ENCODE measurements at places on chromosomes 16 and 17. TPM values are rescaled to one million over a fixed set of nuclear protein-coding genes. Genes with fewer than 3 reads are reported as not detected.

GRCh38 chr16:4176906-4177417, 60.7 kb upstream of the ADCY9 start:
- no peak for DNase-seq
- peak overlapping the region; percentile 48 for H3K27ac ChIP-seq
- no peaks in the 10 kb centered on the region for H3K4me1 ChIP-seq
- H3K27me3 ChIP-seq: no peaks in the 10 kb centered on the region

DNA sequence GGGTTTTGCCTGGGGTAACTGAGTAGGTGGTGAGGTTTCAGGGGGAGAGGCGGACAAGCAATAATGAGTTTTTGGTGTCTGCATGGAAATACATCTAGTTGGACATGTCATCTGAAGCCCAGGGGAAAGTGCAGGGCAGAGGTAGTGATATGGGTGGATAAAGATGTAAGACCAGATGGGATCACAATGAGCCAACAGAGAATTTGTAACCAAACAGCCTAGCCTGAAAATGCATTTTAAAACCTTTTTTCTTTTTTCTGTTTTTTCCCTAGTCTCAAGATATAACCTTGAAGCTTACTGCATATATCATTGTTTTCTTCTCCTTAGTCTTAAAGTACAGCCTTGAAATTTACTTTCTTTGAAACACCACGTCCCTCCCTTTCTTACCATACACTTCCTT, 3.7 kb upstream of the ZNF19 start:
- no peaks in the 10 kb centered on the region for H3K4me1 ChIP-seq
- H3K27me3 ChIP-seq: no peaks in the 10 kb centered on the region
- no peaks in the 10 kb centered on the region for H3K36me3 ChIP-seq
- DNase-seq: no peak
- H3K4me3 ChIP-seq: no peak overlapping the region
- H3K27ac ChIP-seq: no peak overlapping the region

- no peak overlapping the region for H3K27ac ChIP-seq
- H3K27me3 ChIP-seq: no peaks in the 10 kb centered on the region
- no peaks in the 10 kb centered on the region for H3K36me3 ChIP-seq
- DNase-seq: no peak
- no peak overlapping the region for H3K4me3 ChIP-seq
Observed at GRCh38 chr17:35377706-35378105, 4.3 kb upstream of the SLFN11 start.

- DNase-seq: no peak
- H3K27ac ChIP-seq: no peak overlapping the region
- no peak overlapping the region for H3K4me3 ChIP-seq
- H3K36me3 ChIP-seq: no peaks in the 10 kb centered on the region
- no peaks in the 10 kb centered on the region for H3K27me3 ChIP-seq
- no peaks in the 10 kb centered on the region for H3K4me1 ChIP-seq
Observed at GRCh38 chr17:47701608-47702007, 7.6 kb downstream of the TBKBP1 start.

DNA sequence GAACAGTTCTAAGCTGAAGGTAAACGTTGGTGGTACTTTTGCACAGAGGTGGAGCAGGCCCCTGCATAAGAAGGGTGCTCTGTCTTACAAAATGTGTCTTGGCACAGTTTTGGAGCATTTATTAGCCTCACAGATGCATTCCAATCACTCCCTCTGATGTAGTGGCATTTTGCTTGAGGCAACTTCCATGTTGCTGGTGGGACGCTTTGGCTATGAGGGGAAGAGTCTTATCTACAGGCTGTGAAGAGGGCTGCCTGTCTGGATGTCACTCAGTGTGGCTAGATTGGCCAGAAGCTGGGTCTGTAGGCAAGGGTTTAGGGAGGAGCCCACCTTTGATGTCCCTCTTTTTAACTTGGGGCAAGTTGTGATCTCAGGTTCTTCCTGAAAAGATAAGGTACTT, 2.6 kb upstream of the RARA start:
- peak overlapping the region; percentile 97 for H3K27ac ChIP-seq
- no peak for DNase-seq

DNA sequence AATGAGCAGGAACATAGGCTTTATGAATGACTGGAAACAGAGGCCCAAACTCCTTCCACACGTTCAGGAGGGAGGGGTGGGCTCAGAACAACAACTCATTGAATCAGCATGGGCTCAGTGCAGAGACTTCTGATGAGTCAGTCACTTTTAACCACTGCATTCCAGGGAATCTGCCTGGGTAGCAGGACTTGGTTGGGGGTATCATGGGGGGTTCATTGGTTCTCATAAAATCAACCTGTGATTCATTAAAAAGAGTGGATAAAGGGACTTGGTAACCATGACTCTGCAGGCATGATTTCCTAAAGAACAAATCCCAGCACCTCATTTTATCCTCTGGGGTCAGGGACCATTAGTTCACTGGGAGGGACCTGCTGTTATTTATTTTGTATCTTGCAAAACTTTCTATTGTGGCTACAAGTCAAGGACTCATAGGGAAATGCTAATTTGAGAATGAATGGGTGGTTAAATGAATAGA, 13.8 kb downstream of the ITGB3 start:
- DNase-seq: no peak
- no peaks in the 10 kb centered on the region for H3K36me3 ChIP-seq
- H3K27ac ChIP-seq: peak overlapping the region; percentile 73
- no peaks in the 10 kb centered on the region for H3K27me3 ChIP-seq
- H3K4me1 ChIP-seq: no peaks in the 10 kb centered on the region

GRCh38 chr17:44307387-44308186, 814 bp upstream of the RUNDC3A start:
- H3K4me1 ChIP-seq: peaks cover 6% of the 10 kb centered on the region
- H3K36me3 ChIP-seq: no peaks in the 10 kb centered on the region
- peak overlapping the region; percentile 50 for H3K4me3 ChIP-seq
- peaks cover 3% of the 10 kb centered on the region for H3K27me3 ChIP-seq

- no peak for DNase-seq
- H3K4me3 ChIP-seq: no peak overlapping the region
- no peaks in the 10 kb centered on the region for H3K4me1 ChIP-seq
- H3K36me3 ChIP-seq: no peaks in the 10 kb centered on the region
- peaks cover 5% of the 10 kb centered on the region for H3K27me3 ChIP-seq
Observed at GRCh38 chr16:24062270-24062817, 193.8 kb upstream of the CACNG3 start.

GRCh38 chr16:609316-609715, 19.4 kb downstream of the RAB40C start:
- no peak overlapping the region for H3K4me3 ChIP-seq
- DNase-seq: no peak
- no peaks in the 10 kb centered on the region for H3K36me3 ChIP-seq

GRCh38 chr16:55503726-55504550, 4.9 kb upstream of the LPCAT2 start:
- no peaks in the 10 kb centered on the region for H3K27me3 ChIP-seq
- no peak for DNase-seq
- peaks cover 14% of the 10 kb centered on the region for H3K4me1 ChIP-seq
- no peaks in the 10 kb centered on the region for H3K36me3 ChIP-seq
- no peak overlapping the region for H3K27ac ChIP-seq

DNA sequence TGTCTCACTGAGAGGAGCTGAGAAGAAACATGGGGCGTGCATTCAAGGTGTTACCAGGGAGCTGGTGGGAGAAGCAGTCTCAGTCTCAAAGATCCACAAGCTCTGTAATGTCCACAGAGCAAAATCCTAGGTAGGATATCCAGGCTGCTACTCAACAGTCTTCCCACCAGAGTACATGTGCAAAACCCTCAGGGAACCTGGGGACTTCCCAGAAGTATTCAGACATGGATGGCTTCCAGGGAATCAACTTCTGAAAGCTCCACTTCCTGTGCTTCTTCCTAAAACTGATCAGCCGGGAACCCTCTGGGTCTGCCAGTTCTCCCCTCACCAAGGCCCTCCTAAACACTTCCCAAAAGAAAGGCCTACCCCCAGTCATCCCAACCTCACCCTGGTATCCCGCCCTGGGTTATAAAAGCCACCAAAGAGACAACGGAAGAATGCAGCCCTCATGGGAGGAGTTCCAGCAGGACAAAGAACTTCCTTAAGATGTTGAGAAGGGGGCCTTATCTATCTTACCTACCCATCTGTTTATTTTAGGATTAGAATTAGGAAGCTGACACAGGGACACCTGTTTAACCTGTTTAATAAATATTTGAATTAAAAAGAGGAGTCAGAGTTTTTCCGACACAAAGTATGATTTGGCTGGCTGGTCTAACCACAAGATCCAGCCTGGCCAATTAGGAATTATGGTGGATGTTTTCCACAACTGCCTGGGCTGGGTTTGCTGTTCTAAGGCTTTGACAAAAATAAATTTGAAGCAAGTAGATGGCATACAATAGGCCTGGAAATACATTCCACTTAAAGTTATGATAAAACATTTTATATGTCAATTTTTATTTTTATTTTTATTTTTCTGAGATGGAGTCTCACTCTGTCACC, 37.0 kb downstream of the CUEDC1 start:
- peak overlapping the region; percentile 63 for H3K27ac ChIP-seq
- peaks cover 16% of the 10 kb centered on the region for H3K4me1 ChIP-seq
- no peaks in the 10 kb centered on the region for H3K27me3 ChIP-seq
- no peaks in the 10 kb centered on the region for H3K36me3 ChIP-seq
- DNase-seq: no peak

- no peak overlapping the region for H3K4me3 ChIP-seq
- no peaks in the 10 kb centered on the region for H3K27me3 ChIP-seq
- no peak for DNase-seq
- H3K4me1 ChIP-seq: peaks cover 7% of the 10 kb centered on the region
Observed at GRCh38 chr16:70520612-70521297, 2.6 kb downstream of the COG4 start.

- H3K4me3 ChIP-seq: no peak overlapping the region
- no peaks in the 10 kb centered on the region for H3K27me3 ChIP-seq
- no peaks in the 10 kb centered on the region for H3K4me1 ChIP-seq
- H3K27ac ChIP-seq: peak overlapping the region; percentile 60
Observed at GRCh38 chr16:88352261-88353200, 30.2 kb upstream of the ZNF469 start.

GRCh38 chr17:17044846-17045561, 2.7 kb downstream of the MPRIP start:
- peaks cover 7% of the 10 kb centered on the region for H3K4me1 ChIP-seq
- DNase-seq: no peak
- H3K27ac ChIP-seq: peak overlapping the region; percentile 84
- H3K4me3 ChIP-seq: peak overlapping the region; percentile 1
- H3K36me3 ChIP-seq: no peaks in the 10 kb centered on the region

DNA sequence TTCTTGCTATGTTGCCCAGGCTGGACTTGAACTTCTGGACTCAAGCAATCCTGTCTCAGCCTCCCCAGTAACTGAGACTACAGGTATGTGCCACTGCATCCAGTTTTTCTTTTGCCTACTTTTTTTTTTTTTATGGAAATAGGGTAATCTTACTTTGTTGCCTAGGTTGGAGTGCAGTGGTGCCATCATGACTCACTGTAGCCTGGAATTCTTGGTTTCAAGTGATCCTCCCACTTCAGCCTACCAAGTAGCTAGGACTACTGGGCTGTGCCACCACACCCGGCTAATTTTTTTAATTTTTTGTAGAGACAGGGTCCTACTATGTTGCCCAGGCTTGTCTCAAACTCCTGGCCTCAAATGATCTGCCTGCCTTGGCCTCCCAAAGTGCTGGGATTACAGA, 10.0 kb downstream of the LRRC36 start:
- no peaks in the 10 kb centered on the region for H3K36me3 ChIP-seq
- H3K27me3 ChIP-seq: no peaks in the 10 kb centered on the region
- no peak for DNase-seq
- H3K27ac ChIP-seq: no peak overlapping the region
- no peak overlapping the region for H3K4me3 ChIP-seq
- H3K4me1 ChIP-seq: no peaks in the 10 kb centered on the region

DNA sequence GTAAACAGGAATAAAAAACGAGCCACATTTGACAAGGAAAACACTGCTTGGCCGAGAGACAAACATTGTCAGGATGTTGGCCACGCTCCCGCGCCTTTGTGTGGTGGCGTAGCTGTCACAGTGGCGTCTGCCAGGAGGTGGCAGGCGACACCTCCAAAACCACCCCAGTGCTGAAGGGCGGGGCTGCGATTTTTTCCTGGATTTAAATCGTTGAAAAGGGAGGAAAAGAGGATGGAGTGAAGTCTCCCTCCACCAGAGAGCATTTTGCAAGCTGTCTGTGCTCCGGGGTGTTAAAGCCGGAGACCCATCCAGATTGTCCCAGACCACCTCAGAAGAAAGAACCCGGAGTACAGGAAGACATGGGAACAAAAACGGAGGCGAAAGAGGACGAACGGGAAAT, 12.7 kb downstream of the MRM3 start:
- H3K4me1 ChIP-seq: no peaks in the 10 kb centered on the region

DNA sequence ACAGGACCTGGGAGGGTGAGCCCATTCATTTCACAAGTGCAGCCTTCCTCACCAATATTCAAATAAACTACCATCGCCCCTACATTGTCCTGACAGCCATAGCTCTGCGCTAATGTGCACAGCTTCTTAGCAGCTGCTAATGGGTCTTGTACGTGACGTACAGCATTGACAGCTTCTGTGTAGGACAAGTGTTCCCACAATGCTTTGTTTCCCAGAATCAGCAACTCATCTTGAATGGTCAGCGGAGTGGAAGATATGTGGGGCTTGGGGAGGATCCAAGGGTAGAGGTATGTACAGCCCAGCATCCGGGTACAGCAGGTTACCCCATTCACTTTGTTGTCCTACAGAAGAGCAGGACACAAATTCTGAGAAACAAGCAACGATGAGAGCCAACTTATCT, 23.7 kb downstream of the MARVELD3 start:
- no peak overlapping the region for H3K4me3 ChIP-seq
- H3K27me3 ChIP-seq: no peaks in the 10 kb centered on the region
- no peaks in the 10 kb centered on the region for H3K36me3 ChIP-seq

DNA sequence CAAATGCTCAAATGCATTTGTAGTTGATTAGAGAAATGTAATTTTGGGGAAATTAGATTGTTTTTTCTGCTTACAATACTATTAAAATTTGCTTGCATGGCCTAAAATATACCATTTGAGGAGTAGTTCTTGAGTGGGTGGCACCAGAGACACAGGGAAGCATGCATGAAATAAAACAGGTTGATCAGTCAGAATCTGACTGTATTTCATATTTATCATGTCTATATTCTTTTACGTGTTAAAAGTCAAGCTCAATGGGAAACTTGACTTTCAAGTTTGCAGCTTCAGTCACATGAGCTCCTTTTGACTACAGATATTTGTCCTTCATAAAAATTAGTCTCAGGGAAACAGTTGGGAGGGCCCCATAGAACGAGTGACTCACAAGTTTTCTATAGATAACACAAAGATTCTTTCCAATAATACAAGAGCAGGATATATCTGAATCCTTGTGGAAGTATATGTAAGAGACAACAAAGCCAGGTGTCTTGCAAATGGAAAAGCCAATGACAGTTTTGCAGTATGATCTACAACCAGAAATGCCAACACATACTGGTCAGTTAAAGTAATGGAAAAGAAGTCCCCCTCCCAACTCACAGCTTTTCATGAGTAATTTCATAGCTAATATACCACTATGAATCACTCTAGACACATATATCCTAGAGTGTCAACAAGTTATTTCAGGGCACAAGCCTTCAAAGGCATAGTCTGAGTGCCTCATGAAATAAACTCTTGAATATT, 42.2 kb upstream of the CORO6 start:
- H3K27ac ChIP-seq: no peak overlapping the region
- H3K27me3 ChIP-seq: no peaks in the 10 kb centered on the region
- H3K4me3 ChIP-seq: no peak overlapping the region
- H3K36me3 ChIP-seq: peaks cover 4% of the 10 kb centered on the region
- no peaks in the 10 kb centered on the region for H3K4me1 ChIP-seq

Gene MT1A
- total RNA-seq: 672 TPM

Gene SLC35G6
- total RNA-seq: not detected

Gene LDHD
- 17.6 TPM for total RNA-seq

Gene CPNE7
- total RNA-seq: not detected

Gene TIGD7
- 5.2 TPM for total RNA-seq

Gene CNGB1
- total RNA-seq: not detected

Gene TM4SF5
- not detected for total RNA-seq

Gene AP1G1
- total RNA-seq: 65.8 TPM

Gene CYBC1
- 54.7 TPM for total RNA-seq

Gene SLC9A5
- total RNA-seq: 2.3 TPM

Gene DHRS7C
- not detected for total RNA-seq

Gene IL34
- total RNA-seq: 0.64 TPM

Measured in breast epithelium (tissue), 4 donors.